ENCODE measurements at places on chromosomes 11 and 22.

DNA sequence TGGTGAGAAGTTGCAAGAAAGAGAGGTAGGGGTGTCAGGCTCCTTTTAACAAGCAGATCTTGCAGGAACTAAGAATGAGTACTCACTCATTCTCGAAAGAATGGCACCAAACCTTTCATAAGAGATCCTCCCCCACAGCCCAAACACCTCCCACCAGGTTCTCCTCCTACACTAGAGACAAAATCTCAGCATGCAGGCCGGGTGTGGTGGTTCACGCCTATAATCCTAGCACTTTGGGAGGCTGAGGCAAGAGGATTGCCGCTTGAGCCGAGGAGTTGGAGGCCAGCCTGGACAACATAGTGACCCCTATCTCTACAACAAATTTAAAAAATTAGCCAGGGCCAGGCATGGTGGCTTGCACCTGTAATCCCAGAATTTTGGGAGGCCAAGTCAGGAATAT, 11.1 kb downstream of the GRAMD1B start:
- DNase-seq = no peak

GRCh38 chr11:124920870-124921609, 2.0 kb downstream of the HEPN1 start:
- no peak for DNase-seq

DNA sequence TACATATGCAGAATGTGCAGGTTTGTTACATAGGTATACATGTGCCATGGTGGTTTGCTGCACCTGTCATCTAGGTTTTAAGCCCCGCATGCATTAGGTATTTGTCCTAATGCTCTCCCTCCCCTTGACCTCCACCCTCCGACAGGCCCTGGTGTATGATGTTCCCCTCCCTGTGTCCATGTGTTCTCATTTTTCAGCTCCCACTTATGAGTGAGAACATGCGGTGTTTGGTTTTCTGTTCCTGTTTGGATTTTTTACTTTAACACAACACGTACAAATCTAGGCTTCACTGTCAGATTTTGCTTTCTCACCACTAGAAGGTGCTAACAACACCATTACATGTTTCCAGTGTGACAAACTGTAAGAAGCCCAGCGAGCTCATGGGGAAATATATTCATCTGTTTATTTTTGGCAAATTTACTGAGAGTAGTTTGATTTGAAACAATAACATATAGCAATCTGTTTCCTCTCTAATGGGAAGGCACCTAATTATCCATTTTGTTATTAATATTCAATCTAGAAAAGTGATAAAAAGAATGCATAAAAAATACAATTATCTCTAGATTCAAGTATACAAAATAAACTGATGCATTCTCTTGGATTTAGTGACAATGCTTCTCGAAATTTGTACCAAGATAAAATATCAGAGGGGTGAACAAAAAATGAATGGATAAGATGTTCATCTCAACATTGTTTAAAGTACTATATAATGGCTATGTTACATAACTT, 23.2 kb upstream of the BIRC3 start:
- peak; percentile 63 for DNase-seq

GRCh38 chr11:10396771-10397170, 58.3 kb upstream of the AMPD3 start:
- no peak for DNase-seq

GRCh38 chr11:85953491-85954143, 98.4 kb downstream of the CCDC83 start:
- no peak for DNase-seq

- DNase-seq = no peak
Observed at GRCh38 chr11:14768526-14769188, 123.4 kb downstream of the CYP2R1 start.

DNA sequence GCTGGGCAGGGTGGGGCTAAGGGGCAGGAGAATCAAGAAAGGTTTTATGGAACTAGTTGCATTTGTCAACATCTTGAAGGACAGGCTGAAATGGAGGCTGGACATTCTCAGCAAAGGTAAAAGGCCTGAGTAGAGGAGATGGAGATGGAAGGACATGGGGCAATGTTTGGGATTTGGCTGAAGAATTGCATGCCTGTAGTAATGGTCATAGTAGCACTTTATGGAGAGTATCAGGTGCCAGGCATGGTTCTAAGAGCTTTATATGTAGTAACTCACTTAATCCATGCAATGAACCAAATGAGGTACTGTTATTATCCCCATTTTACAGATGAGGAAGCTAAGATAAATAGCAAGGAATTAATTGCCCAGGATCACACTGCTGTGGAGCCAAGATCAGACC, 23.9 kb downstream of the BMAL1 start:
- DNase-seq = no peak
